Caco-2 (cell line): ENCODE measurements at places on chromosomes 11 and 22.

DNA sequence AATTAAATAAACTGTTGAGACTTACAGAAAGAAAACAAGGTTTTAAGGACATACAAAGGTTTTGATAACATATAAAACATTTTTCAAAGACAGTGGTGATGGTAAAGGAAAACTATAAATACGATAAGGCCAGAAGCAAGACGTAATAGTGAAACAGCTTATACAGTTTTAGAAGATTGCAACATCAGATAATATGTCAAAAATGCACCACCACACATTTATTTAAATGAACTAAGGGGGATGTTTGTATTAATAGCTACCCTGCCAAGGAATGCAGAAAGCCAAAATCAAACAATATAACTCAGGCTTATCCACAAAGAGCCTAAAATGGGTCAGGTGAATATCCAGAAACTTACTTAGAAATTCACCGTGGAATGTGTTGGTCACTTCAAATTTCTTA, 981.6 kb upstream of the FAT3 start:
- no peak for DNase-seq

DNA sequence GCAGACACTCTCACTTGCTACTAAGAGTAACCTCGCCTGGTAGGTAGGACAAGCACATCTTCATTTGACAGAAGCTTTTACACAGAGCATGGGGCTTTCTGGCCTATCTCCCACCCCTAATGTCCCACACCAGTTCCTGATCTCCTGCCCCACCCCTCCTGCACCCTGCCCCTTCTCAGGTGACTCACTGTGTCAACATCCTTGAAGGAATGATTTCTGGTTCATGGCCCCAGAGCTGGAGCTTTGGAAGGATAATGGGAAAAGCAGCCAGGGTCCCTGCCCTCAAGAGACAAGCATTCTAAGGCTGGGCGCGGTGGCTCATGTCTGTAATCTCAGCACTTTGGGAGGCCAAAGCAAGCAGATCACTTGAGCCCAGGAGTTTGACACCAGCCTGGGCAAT, 47.2 kb downstream of the LRFN4 start:
- DNase-seq: peak; percentile 60

DNA sequence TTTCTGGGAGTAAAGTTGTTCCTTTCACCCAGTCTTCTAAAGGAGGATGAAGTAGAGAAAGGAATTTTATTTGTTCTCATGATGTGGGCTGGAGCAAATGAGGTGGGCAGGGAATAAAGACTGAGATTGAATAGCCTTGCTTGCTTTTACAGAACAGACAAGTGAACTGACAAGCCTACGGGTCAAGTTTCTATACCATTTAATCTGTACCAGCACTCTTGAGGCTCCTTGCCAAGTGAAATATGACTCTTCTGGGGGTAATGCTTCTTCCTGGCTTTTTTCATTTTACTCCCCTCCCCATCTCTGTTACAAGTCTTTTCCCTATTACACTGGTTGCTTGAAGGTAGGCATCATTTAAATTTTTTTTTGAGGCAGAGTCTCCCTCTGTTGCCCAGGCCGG, 54.8 kb downstream of the CSTPP1 start:
- no peak for DNase-seq

DNA sequence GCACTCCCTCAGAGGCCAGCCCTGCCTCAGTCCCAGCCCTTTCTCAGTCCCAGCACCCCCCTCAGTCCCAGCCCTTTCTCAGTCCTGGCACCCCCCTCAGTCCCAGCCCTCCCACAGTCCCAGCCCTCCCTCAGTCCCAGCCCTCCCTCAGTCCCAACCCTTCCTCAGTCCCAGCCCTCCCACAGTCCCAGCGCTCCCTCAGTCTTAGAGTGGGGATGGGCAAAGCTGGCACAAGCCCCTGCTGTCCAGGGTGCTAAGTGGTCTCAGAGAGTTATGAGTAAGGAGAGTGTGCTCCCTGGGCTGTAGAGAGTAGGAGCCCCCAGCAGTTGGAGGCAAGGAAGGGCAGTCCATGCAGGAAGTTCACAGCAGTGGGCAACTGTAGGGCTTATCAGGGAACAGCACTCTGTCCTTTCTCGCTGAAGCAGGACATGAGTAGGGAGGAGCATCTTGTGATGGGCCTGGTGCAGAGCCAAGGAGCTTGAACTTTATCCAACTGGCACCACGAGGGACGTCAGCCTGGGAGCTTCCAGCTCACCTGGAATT, 51.4 kb upstream of the CRYBB3 start:
- no peak for DNase-seq

GRCh38 chr22:17411213-17411612, 42.0 kb downstream of the CECR2 start:
- DNase-seq: no peak

GRCh38 chr11:95768521-95768920, 21.1 kb downstream of the FAM76B start:
- DNase-seq: no peak

DNA sequence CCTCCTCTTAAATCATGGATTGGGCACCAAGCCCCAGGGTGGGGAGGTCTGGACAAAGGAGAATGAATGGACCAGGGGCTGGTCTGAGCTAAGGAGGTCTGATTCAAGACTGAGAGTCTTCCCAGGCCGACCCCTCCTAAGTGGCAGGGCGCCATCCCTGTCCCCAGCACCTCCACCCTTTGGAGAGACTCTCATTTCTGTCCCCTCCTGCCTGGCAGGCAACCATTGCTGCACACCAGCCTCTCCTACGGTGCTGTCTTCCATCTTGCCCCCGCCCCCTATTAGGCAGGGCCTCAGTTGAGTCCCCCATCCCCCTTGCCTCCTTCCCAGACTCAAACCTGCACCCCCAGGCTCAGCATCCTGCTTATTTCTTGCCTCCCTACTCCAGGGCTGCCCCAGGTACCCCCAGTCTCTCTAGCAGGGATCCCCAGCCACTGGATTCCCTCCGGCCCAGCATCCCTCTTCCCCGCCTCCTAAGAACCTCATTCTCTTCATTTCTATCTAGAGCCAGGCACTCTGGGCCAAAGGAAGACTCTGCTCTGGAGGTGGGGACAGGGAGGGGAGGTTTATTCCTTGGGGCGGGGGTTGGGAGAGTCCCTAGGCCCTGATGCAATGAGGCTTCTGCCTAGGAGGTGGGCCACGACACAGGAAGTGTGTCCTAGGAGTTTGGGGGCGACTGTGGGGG, 1.7 kb upstream of the RCOR2 start:
- DNase-seq: no peak

- no peak for DNase-seq
Observed at GRCh38 chr11:88569342-88569741, 231.8 kb upstream of the CTSC start.

- no peak for DNase-seq
Observed at GRCh38 chr11:111814106-111814505, 47.9 kb upstream of the PPP2R1B start.

DNA sequence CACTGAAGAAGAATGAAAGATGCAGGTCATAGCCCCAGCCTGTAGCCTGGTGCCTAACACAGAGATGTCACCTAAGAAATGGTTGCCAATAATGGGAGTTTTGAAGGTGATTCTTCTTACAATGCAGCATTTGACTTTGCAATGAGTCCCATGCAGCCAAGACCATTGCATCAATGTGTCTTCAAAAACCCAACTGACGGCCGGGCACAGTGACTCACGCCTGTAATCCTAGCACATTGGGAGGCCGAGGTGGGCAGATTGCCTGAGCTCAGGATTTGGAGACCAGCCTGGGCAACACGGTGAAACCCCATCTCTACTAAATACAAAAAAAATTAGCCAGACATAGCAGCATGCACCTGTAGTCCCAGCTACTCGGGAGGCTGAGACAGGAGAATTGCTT, 89.3 kb upstream of the ASPHD2 start:
- DNase-seq: no peak

GRCh38 chr11:26983645-26984044, 10.3 kb upstream of the FIBIN start:
- no peak for DNase-seq

- peak; percentile 61 for DNase-seq
Observed at GRCh38 chr11:71206186-71206585, 46.2 kb downstream of the SHANK2 start.

- DNase-seq: no peak
Observed at GRCh38 chr11:56855217-56855616, 106.7 kb upstream of the OR9G4 start.

GRCh38 chr22:44247923-44248892, 64.5 kb downstream of the SHISAL1 start:
- DNase-seq: no peak

GRCh38 chr11:129458278-129458677, 82.6 kb downstream of the BARX2 start:
- DNase-seq: no peak

- DNase-seq: no peak
Observed at GRCh38 chr11:102177974-102178631, 67.9 kb downstream of the YAP1 start.

- peak; percentile 53 for DNase-seq
Observed at GRCh38 chr11:45803971-45804760, 783 bp upstream of the SLC35C1 start.

DNA sequence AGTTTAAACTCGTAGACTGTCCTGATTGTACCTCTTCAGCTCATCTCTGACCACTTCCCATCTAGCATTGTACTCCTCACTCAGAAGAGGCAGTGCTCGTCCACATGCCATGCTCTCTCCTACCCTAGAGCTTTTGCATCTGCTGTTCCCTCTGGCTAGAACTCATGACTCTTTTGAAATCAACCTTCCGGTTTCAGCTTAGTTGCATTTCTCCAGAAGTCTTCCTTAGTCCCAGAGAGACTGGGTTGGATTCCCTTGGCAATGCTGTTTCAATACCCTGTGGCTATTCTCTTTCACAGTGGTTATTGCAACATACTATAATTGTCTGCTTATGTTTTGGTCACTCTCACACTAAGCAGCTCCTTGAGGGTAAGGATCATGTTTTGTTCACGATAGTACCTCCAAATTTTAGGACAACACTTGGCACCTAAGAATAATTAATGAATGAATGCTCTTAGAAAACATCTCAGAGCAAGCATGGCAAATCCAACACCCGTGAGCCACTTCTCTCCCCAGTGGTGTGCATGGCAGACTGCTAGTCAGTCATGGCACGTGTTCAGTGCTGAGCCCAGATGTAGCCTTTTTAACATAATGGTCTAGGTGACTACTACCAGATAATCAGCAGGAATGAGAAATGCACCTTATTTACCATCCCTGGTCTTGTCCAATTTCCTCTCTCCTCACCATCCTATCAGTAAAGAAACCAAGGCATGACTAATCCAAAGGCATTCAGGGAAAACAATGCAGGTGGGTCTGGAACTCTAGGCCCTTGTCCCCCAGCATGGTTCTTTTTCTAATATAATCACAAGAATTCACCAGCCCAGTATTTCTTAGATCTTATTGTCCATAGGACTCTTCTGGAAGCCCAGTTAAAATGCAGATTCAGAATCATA, 14.5 kb downstream of the SEPTIN3 start:
- DNase-seq: no peak

- DNase-seq: no peak
Observed at GRCh38 chr11:12640926-12641849, 33.0 kb upstream of the TEAD1 start.

DNA sequence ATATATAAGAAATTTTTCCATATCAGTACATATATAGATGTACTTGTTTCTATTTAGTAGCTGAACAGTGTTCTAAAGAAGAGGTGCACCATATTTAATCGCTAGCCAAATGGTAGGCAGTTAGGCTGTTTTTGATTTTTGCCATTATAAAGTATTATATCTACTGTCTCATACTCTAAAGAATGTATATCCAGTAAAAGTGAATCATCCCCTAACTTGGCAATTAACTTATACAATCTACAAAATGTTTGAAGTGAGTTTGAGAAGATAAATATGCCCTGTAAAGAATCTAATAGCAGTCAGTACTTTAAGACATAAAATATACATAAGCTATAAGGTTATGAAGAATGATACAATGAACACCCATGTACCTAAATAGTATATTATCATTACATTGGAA, 291.5 kb downstream of the SWAP70 start:
- no peak for DNase-seq

DNA sequence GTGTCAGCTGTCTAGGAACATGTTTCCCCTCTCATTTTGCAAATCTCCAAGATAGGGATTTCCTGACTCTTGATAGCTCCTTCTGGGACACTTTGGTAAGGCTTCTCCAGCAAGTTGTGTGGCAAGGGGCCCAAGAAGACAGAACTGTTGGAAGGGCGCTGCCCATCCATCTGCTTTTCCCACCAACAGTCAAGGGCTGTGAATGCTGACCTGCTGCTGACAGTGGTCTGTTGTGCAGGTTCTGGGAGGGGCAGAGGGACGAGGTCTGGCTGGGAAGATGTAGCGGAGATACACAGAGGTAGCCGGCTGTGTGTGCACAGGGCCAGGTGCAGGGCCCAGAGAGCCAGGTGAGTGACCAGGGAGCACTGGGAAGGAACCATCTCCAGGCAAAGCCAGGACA, 12.2 kb downstream of the BCR start:
- no peak for DNase-seq

DNA sequence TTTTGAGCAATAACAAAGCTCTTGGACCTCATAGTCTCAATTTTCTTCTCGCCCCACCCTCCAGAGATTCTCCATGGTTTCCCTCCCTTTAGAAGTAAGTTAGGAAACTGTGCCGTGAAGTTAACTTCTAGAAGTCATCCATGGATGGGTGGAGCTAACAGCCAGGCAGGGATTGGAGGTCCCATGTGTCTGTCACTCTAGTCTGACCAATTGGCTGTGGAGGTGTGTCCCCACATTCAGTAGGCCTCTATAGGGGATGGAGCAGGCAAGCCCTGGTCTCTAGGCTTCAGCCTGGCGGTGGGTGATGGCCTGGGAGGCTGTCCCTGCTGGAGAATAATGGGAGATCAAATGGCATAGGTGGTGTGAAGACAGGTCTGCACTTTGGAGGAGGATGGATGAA, 50.7 kb downstream of the TP53I11 start:
- peak; percentile 63 for DNase-seq

DNA sequence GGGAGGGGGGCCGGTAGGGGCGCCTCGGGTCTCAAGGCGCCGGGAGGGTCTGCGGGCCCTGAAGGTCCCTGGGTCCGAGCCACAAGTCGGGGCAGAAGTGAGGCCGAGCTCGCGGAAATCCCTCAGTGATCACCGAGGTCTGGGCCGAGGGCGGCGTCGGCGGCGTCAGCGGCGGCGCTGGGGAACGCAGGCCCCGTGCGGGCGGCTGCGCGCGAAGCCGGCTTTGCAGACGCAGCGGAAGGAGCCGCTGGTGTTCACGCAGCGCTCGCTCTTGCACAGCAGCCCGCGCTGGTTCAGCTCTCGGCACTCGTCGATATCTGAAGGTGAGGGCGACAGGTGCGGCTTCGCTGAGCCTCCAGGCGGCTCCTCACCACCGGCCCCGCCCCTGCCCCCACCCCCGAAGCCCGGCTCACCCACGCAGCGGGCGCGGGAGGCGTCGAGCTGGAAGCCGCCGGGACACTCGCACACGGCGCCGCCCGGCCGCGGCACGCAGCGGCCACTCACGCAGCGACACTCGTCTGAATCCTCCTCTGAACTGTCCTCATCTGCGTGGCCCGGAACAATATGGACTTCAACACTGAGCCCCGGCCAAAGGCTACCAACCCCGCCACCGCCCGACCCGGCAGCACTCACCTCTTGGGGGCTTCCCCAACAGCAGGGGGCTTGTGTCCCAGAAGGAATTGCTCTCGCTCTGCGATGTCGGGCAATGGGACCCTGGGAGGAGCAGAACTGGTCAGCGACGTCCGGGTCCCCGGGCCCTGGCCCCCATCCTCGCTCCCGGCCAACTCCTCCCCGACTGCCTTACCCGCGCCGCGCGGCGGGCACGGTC, 14.2 kb downstream of the SCYL1 start:
- DNase-seq: no peak

- no peak for DNase-seq
Observed at GRCh38 chr22:27797520-27798391, 3.8 kb downstream of the MN1 start.
